Type B pancreatic cell (in vitro differentiated cells): ENCODE measurements at places on chromosomes 11 and 22.

GRCh38 chr11:66082946-66083698, 13.1 kb downstream of the PACS1 start:
- DNase-seq, result no peak

- no peak for DNase-seq
These were observed 9.7 kb downstream of the FXYD2 start for GRCh38 chr11:117814766-117815261.

DNA sequence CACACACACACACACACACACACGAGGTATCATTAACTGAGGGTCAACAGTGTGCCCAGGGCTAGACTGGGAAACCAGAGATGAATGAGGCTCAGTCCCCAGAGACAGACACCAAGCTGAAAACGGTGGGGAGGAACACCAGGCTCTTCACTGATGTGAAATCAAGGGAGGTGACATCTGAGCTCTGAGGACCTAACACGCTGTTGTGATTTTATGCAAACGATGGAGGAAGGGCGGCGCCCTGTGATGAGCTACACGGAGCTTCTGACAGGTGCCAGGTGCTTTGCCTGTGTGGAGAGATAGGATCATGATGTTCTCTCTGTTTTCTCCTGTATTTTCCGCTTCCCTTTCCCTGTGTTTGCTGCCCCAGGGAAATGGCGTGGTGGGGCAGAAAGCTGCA, 6.5 kb upstream of the CYB5R3 start:
- no peak for DNase-seq

GRCh38 chr11:44718057-44718456, 8.7 kb upstream of the TSPAN18 start:
- no peak for DNase-seq
